Right ventricle myocardium inferior (tissue), 1 donor: ENCODE measurements at places on chromosomes 16 and 17.

DNA sequence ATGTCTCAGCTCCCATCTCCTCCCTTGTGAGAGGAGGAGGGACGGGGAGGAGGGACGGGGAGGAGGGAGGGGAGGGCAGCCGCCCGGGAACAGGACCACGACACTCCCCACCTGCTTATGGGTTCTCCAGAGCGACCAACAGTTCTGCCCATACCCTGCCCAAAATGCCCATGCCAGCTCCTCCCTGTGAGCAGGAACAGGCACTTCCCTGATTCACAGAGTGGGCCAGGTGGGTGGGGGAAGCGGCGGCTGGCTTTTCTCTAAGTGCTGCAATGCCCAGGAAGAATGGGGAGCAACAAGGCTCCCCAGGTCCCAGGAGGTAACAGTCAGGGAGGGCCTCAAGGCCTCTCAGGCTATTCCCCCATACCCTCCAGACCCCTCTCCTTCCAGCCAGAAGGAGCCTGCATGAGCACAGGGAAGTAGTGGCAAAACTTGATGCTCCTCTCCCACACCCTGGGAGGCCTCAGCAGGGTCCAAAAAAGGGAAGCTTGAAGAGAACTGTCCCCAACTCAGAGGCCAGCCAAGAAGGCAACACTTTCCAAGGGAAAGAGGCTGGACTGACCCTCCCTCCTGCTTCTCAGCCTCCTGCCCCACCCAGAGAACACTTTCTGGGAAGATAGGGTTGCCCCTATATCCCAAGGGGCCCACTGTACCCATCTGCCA is 53.8 kb downstream of the MYO18A start:
- no peak for DNase-seq

DNA sequence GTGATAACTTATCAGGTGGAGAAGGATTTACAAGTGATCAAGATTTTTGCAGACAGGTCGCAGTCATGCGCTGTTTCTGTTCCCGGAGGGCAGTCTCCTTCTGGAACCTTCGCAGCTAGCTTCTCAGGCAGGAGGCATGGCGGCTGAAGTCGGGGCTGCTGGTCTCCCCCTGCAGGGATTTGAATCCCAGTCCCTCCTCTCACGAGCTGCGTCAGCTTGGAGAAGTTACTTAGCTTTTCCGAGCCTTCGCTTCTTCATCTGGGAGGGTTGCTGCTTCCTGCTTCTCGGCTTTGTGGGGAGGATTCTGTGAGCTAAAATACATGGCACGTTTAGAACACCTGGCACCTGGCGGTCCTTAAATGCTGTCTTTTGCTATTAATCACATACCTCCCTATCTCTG is 287.8 kb upstream of the FOXF1 start:
- DNase-seq = no peak

DNA sequence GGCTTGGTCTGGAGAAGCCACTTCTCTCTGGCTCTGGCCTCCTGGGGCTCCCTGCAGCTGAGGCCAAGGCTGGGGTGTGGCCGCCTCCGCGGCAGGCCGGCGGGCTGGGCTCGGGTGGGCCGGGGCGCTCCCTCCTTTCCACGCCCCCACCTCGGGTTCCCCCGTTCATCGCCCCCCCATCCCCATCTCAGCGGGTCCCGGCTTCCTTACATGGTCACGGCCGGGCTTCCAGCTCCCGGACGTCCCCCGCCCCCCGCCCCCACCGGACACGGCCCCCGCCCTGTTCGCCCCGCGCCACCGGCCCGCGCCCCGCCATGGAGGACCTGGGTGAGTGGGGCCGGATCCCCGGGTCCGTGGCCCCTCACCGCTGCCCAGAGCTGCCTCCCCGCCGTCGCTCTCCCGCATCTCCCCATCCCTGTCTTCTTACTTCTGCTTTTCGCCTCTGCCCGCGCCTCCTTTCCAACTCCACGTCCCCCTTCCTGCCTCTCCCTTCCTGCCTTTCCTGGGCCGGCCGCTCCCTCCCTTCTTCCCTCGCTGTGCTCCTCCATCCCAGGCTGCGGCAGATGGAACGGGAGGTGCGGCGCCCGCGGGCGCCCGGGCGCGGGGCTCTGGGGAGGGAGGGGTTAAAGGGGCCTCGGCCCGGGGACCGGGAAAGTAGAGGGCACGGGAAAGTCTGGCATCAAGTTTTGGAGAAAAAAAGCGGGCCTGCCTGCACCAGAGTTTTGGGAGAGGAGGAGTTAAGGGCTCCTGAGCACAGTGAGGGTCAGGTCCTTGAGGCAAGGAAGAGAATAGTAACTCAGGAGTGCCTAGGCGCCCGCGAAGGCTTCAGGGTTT is at the start of gene TGFB1I1:
Gene TGFB1I1, plus strand, starts transcription at position 278 of the 834 bp plus-strand sequence. Its CDS starts 37 bp downstream, at position 315.
- no peak for DNase-seq

GRCh38 chr16:20372701-20373100 is 20.2 kb upstream of the UMOD start:
- no peak for DNase-seq

GRCh38 chr17:66805567-66805966 is 29.4 kb upstream of the CACNG5 start:
- DNase-seq = no peak

DNA sequence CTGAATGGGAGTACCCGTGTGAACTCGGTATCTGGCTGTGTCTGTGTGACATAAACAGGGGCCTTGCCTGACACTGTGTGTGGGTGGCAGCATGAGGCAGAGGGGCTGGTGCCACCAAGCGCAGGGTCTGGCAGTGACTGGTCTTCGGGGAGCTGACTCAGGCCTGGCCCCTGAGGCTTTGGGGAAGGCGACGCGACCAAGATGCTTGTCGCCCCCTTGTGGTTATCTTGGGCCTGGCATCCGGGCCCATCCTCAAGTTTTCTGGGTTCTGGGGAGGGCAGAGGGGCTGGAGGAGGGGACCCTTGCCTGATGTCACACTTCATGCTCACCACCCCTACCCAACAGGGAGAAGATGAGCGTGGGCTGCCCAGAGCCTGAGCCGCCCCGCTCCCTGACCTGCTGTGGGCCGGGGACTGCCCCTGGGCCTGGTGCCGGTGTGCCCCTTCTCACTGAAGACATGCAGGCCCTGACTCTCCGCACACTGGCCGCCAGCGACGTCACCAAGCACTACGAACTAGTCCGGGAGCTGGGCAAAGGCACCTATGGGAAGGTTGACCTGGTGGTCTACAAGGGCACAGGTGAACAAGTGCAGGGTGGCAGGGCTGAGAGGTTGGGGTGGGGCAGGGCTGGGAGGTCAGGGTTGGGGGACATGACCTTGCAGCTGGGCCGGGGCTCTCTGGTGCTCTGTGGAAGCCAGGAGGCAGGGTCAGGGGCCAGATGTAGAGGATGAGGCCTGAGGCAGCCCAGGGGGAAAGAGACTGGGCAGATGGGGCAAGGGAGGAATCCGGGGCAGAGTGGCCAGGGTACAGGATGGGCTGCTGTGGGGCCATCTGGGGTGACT is 24.9 kb downstream of the SBK1 start:
- no peak for DNase-seq

DNA sequence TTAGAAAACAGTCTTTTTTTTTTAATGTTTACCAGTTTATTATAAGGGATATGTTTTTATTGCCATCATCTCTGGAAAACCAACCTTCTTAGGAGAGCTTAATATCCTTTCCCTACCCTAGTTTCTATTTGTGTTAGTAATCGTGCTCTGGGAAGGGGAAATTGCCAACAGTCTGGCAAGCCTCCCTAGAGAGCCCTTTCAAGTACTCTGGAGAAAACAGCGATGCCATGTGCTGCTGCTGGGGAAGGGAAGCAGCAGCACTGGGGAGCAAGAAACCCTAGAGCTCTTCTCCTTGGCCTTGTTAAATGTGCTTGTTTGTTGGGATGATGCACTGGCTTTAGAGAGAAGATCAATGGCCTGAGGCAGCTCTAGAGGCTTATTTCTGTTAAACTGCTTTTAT is 10.3 kb downstream of the RETREG3 start:
- no peak for DNase-seq

DNA sequence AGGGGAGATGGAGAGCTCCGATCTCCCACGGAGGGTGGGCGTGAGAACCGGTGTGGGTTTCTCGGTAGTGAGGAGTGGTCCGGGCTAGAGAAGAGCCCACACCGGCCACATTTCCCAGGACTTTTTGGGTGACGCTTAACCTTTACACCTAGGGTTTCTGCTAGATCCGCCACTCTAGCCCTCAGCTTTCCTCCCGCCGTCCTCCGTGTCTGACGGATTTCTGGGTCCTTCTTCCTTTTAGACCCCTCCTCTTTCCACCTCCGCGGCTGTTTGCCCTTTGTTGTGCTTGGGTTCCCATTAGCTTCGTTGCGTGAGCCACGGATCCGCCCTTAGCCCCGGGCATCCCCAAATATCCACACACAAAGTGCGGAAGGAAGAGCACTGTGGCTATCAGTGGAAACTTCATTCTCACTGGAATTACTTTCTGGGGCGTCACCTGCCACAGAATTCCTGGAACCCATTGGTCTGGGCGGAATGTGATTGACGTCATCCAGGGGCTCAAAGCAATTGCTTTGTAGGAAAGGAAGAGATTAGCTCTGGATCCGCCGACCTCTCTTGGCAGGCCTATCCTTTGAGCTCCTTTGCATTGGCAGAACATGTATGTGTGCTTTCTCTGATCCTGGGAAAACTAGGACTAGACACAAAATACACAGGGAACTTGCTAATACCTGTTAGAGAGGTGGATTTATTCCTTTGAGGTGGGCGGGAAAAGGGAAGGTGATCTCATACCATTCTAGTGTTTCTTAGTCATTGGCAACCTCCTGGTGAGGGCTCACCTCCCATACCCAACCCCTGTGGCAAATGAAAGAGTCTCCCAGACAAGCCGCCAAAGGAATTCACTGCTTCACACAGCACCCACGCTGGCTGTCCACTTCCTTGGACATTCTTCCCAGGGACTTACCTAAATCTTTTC is 654 bp downstream of the TNFAIP1 start:
- no peak for DNase-seq

DNA sequence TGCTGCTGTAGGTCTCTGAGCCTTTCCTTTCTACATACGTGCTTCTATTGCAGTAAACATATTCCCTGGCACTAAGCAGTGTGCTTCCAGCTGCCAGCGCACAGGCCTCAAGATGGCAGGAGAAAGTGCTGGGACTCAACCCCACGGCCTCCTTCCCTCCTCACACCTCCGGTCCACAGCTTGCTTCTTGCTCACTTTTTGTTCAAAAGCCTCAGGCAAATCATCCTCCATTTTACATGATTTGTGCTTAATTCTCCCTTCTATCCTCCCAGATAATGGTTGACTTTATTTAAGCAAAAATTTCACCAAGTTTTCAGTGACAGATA is 5.4 kb downstream of the CDK5R1 start:
- DNase-seq = no peak

GRCh38 chr16:79372503-79373184 is 227.9 kb downstream of the MAF start:
- DNase-seq = no peak

DNA sequence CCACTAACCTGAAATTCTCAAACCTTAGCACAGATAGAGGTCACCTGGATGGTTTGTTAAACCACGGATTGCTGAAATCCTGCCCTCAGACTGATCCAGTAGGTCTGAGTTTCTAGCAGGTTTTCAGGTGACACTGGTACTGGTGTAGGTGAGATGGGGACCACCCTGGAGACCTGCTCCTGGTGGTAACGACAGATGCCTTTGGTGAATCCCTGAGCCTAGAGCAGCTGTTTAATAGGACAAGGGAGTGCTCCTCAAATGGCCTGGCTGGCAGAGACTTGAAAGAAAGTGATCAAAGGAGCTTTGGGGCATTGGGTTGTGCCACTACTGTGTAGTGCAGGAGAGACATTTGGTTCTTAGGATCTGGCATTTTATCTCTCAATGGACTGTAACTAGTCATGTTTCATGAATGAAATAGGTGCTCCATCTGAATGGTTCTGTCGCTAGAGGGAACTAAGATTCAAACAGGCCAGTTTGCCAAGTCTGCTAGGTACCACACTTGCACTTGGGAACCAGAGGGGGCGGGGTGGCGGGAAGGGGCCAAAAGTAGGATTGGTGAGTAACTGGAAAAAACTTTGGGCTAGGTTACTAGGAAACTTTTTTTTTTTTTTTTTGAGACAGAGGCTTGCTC is 2.9 kb upstream of the IFI35 start:
- no peak for DNase-seq

GRCh38 chr16:57261806-57262205 is 16.7 kb downstream of the ARL2BP start:
- no peak for DNase-seq

DNA sequence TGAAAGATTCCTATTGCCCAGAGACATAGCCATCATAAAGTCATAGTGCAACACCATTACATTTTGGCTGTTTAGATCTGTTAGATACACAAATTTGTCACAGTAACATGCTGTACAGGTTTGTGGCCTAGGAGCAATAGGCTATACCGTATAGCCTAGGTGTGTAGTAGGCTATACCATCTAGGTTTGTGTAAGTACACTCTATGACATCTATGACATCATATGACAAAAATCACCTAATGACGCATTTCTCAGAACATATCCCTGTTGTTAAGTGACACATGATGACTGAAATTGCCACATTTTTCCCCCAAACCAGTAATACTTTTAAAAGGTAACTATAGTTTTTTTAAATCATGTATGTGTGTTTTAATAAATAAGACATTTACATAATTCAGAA is 43.3 kb downstream of the NLK start:
- DNase-seq = no peak

GRCh38 chr17:48617471-48618255 is 2.6 kb upstream of the HOXB8 start:
- DNase-seq = no peak

- DNase-seq = no peak
Observed at GRCh38 chr17:62675701-62676100, 48.2 kb downstream of the MRC2 start.

DNA sequence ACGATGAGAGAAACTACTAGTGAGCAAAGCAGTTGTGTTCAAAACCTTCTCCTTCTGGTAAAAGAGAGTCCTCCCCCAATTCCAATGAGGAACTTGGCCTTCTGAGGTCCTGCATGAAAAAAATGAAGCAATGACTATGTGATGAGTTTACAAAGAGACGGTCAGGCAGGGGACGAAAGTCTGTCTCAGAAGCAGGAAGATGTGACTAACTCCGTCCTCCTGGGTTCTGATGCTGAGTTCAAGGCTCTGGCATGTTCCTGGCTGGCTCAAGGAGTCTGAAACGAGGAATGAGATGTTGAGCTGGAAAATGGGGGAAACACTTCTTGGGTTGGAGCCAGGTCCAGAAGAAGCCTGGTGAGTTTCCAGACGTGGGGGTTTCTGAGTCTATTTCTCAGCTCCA is 129.6 kb downstream of the CPPED1 start:
- no peak for DNase-seq

DNA sequence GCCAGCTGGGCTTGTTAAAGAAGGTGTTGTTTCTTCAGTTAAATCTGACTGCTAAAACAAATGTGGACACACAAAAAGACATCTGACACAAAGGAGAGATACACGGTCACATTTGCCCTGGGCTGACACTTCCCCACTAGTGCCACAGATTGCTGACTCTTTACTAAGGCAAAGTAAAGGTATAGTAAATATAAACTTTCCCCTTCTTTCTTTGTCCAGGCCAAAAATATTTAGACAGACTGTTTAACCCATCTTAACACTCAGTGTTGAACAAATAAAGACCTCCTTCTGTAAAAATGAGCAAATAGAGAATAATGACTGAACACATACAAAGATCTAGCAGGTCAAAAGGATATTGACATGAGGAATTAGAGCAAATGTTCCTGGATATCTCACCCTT is 58.4 kb downstream of the SCNN1G start:
- DNase-seq = no peak

GRCh38 chr17:9880582-9880999 is 24.5 kb downstream of the RCVRN start:
- DNase-seq = no peak
